Natural killer cell (primary cell): ENCODE measurements at places on chromosomes 5 and 9. TPM values are rescaled to one million over a fixed set of nuclear protein-coding genes. Genes with fewer than 3 reads are reported as not detected.

Gene SLC34A1
- total RNA-seq, result 0.66 TPM

Gene ARHGEF39
- total RNA-seq, result 3.2 TPM

Gene FOXD4L6
- total RNA-seq, result not detected

Gene ZFP2
- 0.33 TPM for total RNA-seq

Gene PCDHGA7
- total RNA-seq, result not detected

Gene MCTP1
- 15.1 TPM for total RNA-seq

Gene MRPS2
- total RNA-seq, result 15.6 TPM

Gene HOMER1
- 3.1 TPM for total RNA-seq

Gene BAAT
- total RNA-seq, result not detected

Gene BTF3
- 391 TPM for total RNA-seq

Gene SHC3
- total RNA-seq, result 0.02 TPM

Gene LTC4S
- 3.5 TPM for total RNA-seq

Gene KCNN2
- total RNA-seq, result not detected

Gene CCL27
- total RNA-seq, result not detected

Gene NEUROG1
- not detected for total RNA-seq

Gene SPATA31E1
- total RNA-seq, result not detected

Gene MED10
- total RNA-seq, result 68.5 TPM

Gene TAF11L10
- total RNA-seq, result not detected

Gene PPP6C
- 31.1 TPM for total RNA-seq

Gene CD72
- 27.0 TPM for total RNA-seq

Gene POU5F2
- 4.4 TPM for total RNA-seq

Gene CCDC192
- not detected for total RNA-seq

Gene TXNDC8
- total RNA-seq, result not detected

Gene SNCAIP
- total RNA-seq, result 0.73 TPM
